ENCODE measurements at places on chromosomes 1 and 21.

GRCh38 chr1:18175051-18175450 lies 67.5 kb downstream of the IGSF21 start:
- no peak for DNase-seq

DNA sequence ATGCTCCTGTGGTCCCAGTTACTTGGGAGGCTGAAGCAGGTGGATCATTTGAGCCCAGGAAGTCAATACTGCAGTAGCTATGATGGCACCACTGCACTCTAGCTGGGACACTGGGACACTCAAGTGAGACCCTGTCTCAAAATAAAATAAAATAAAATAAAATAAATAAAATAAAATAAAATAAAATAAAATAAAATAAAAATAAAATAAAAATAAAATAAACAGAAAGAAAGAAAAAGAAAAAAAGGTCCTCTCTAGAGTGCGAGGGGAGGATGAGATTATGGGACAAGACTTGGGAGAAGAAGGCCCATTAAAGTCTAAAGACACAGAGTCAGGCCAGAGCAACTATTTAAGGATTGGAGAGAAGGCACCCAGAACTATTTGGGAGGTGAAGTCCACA lies 172.5 kb downstream of the IER5 start:
- DNase-seq = no peak

GRCh38 chr1:115527746-115528145 lies 114.0 kb upstream of the VANGL1 start:
- no peak for DNase-seq

DNA sequence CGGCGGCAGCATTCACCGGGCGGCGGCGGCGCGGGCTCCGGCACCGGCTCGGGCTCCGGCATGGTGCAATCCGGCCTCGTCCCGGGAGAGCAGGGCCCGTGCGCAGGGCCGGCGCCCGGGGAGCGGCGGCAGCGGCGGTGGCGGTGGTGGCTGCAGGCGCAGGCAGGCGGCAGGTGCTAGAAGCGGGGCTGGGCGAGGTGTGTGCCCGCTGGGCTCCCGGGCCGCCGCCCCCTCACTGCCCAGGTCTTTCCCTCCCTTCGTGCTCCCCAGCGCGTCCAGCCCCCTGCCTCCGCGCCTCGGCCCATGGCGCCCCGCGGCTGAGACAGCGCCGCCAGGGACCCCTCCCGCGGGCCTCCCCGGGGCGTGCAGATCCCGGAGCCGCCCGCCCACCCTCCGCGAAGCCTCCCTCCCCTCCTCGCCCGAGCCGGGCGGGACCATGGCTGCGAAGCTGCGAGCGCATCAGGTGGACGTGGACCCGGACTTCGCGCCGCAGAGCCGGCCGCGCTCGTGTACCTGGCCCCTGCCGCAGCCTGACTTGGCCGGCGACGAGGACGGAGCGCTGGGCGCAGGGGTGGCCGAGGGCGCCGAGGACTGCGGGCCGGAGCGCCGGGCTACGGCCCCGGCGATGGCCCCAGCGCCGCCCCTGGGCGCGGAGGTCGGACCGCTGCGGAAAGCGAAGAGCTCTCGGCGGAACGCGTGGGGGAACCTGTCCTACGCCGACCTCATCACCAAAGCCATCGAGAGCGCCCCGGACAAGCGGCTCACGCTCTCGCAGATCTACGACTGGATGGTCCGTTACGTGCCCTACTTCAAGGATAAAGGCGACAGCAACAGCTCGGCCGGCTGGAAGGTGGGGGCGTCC lies 492 bp downstream of the FOXO6 start:
- DNase-seq = no peak

DNA sequence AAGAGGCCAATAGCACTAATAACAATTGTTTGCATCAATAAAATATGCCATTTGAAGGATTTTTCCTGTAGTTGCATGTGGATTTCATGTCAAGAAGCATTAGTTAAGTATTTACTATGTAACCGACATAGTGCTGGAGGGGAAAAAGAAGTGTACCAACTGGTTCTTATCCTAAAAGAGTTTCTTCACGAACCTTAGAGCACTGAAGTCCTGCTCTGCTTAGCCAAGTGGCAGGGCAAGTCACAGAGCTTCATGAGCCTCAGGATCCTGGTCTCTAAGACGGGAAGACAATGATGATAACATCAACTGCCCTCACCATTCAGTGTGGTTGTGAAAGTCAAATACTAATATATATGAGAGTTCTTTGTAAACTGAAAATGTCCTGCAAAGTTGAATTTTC lies 14.1 kb downstream of the KIAA0040 start:
- no peak for DNase-seq

DNA sequence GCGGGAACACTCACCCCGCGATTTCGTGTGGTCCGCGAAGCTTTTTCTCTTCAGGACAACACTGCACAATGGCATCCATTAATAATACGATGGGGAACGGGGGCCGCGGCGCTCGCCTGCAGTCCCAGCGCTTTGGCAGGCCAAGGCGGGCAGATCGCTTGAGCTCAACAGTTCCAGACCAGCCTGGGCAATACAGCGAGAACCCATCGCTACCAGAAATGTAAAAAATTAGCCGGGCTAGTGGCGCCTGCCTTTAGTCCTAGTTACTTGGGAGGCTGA lies 17.7 kb downstream of the OR2C3 start:
- DNase-seq = no peak

GRCh38 chr1:230011333-230012092 lies 55.5 kb upstream of the GALNT2 start:
- no peak for DNase-seq

- DNase-seq = no peak
Measured at GRCh38 chr1:245015031-245015430, 139.8 kb upstream of the KIF26B start.

GRCh38 chr1:85137660-85138059 lies 63.2 kb downstream of the SYDE2 start:
- no peak for DNase-seq

Data from fibroblast of skin of left biceps (primary cell).